ENCODE measurements at places on chromosomes 13 and 19.

GRCh38 chr13:30581582-30581981, 36.1 kb upstream of the USPL1 start:
- peak; percentile 45 for DNase-seq

- no peak for DNase-seq
These were observed 5.6 kb upstream of the SMAD9 start for GRCh38 chr13:36925603-36926002.

GRCh38 chr19:42349378-42350107, 24.1 kb downstream of the MEGF8 start:
- no peak for DNase-seq

GRCh38 chr19:27762933-27763332, 1450.0 kb downstream of the UQCRFS1 start:
- no peak for DNase-seq

DNA sequence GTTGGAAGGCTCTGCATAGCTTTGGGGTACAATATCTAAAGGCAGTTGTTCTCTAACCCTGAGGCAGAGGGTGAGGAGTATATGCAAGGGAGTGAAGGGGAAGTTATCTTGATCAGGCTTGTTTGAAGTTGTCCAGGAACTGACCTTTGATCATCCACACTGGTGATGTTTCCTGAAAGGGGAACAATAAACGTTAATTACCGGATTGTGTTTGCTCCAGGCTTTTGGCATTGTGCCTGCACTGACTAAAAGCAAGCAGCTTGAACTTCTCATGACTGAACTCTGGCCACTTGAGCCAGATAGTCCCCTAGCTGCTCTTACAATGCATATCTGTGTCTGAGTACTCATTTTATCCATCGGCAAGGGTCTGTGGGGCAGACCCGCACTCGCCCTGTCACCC, 27.0 kb upstream of the ZNF726 start:
- DNase-seq = no peak

DNA sequence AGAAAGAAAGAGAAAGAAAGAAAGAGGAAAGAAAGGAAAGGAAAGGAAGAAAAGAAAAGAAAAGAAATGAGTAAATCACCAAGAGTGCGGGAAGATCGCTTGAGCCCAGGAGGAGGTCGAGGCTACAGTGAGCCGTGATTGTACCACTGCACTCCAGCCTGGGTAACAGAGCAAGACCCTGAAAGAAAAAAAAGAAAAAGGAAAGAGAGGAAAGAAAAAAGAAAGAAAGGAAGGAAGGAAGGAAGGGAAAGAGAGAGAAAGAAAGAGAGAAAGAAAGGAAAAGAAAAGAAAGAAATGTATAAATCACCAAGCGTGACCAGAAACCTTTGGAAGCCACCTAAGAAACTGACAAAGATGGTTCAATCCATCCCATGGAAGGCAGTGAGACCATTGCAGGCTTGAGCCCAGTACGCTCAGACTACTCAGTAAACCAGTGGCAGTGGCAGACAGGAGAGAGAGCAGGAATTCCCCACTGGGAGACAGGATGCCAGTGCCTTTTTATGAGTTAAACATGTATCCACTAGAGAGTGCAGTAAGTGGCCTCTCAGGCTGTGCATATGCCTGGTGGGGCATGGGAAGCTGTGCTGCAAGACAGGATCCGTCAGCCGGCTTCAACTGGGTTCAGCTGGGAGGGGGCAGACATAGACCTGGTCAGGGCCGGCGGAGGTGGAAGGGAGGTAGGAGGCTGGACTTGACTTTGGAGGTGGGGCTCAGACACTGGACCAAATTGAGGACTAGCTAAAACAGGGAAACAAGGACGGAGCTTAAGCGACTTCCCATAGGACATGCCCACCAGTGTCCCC, 4.8 kb downstream of the GPR42 start:
- no peak for DNase-seq

GRCh38 chr19:17370026-17370587, 7.0 kb downstream of the PLVAP start:
- DNase-seq = no peak

DNA sequence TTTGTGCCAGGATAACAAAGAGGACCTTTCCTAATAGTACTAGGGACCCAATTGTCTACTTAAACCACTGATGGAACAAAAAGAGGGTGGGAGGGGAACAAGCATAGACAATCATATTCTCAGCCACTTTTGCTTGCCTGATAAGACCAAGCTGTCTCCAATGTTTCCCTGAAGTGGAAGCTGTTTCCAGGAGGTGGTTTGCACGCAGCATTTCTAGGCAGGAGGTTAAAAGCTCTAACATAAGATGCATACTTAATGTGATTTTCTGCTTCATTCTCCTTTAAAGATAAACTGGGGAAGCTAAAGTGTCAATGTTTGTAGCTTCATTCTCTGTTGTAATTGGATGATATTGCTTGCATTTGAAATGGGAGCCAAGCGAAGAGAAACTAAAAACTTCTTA, 442.9 kb downstream of the HS6ST3 start:
- no peak for DNase-seq

DNA sequence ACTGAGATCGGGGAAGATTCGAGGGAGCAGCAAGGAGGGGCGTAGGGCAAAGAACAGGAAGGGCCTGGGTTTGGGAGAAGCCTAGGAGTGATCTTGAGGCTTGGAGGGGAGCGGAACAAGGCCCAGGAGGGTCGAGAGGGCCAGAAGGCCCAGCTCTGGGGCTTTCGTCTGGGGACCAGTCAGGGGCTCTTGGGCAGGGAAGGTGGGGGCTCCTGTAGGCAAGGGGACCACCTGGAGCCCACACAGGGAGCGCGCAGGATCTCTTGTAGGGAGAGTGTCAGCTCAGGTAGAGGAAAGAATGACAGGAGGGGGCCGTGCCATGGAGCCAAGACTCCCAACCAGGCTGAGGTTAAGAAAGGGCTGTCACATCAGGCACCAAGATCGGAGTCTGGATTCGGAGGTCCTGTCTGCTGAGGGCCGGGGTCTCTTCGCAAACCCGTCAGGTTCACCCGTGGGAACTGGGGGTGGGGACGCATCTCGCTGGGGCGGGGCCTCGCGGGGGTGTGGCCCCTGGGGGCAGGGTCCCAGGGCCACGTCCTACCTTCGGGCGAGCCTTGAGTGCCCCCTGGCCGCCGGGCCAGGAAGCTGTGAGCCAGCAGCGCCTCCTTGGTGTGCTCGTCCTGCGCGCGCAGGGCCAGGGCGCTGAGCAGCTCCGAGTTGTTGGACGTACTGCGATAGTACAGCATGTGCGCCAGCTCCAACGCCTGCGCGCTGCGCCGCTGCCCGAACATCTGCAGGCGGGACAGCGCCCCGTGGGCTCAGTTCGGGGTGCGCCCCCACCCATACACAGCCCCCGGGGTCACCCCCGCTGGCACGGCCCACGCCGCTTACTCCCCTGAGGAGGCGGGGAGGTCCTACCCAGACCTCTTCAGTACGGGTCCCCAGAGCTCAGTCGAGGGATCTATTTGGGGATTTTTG, 8.4 kb downstream of the EMP3 start:
- peak; percentile 97 for DNase-seq

- DNase-seq = no peak
These were observed 18.6 kb downstream of the POP4 start for GRCh38 chr19:29624489-29625185.

DNA sequence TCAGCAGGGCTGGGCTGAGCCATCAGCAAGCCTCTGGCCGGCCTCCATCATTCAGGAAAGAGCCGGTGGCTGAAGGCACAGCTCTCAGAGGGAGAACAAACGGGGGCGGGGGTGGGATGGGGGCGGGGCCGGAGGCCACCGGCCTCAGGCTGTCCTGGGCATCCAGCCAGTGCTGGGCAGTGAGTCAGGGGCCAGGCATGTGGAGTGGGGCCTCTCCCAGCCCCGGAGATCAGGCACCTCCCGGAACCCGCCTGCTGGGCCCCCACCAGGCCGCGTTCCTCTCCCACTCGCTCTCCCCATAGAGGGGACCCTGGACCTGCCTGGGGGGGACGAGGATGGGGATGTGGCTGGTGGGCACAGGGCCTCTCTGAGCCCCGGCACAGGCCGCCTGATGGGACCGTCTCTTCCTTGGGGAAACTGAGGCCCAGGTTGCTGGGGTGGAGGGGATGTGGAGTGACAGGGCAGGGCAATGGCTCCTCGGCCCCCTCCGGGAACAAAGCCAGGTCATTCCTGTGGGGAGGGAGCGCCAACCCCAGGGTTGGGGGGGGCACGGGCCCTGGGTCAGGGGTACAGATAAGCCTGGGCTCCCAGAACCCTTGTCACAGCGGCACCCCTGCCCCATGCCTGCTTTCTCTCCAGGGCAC, 12.9 kb downstream of the SPC24 start:
- no peak for DNase-seq

GRCh38 chr13:87944038-87944437, 272.9 kb downstream of the SLITRK5 start:
- no peak for DNase-seq

GRCh38 chr13:23956106-23956505, 58.8 kb upstream of the C1QTNF9B start:
- no peak for DNase-seq

DNA sequence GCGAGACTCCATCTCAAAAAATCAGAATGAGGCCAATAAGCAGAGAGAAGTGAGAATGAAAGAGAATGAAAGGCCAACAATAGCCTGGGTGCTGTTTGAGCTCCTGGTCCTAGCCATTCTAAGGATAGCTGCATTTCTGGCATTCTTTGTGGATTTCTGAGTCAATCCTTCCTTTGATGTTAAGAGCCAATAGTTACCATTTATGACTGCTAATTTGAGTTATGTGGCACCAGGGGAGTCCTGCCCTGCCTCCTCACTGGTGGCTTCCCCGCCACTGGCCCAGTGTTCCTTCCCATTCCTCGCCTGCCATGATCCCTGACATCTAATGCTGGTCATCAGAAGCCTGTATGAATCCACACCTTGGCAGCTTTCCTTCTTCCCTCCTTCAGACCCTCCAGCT, 991.2 kb downstream of the UQCRFS1 start:
- no peak for DNase-seq

GRCh38 chr19:41706741-41707501, 1.5 kb upstream of the CEACAM5 start:
- DNase-seq = peak; percentile 71

DNA sequence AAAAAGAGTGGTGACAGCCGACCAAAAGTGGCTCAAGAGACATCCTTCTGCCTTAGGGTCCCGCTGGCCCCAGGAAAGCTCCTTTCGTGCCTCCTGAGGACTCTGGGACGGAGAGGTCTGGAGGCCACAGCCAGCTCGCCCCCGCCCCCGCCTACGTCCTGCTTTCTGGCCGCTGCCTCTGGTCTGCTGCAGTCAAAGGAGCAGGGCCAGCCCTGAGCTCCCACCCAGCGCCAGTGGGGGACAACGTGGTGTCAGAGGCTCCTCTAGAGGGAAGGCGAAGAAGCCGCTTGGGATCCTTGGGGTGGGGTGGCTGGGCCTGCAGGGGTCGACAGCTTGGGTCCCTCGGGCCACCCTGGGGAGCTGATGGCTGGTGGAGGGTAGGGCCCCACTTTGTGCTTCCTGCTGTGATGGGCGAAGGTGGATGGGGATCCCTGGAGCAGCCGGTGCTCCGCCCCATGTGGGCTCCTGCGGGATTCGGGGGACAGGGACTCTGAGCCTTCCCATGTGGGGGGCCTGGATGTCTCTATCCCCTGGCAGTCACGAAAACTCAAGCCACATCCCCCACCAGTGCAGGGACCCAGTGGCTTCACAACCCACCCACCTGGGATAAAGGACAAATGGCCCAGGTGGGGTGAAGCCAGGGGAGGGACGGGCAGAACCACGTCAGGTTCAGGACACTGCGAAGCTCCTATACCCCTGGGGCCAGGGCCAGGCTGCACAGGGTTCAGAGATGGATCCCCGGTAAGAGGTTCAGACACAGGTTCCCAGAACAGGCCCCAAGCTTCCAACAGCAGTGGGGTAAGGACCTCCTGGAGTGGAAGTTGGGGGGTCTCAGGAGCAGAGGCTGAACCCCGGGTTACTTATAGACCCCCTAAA, 9.0 kb upstream of the DIRAS1 start:
- no peak for DNase-seq

GRCh38 chr19:57546513-57546912, 13.2 kb downstream of the ZNF550 start:
- DNase-seq = no peak

GRCh38 chr19:56838024-56838908, 2.3 kb downstream of the PEG3 start:
- no peak for DNase-seq

DNA sequence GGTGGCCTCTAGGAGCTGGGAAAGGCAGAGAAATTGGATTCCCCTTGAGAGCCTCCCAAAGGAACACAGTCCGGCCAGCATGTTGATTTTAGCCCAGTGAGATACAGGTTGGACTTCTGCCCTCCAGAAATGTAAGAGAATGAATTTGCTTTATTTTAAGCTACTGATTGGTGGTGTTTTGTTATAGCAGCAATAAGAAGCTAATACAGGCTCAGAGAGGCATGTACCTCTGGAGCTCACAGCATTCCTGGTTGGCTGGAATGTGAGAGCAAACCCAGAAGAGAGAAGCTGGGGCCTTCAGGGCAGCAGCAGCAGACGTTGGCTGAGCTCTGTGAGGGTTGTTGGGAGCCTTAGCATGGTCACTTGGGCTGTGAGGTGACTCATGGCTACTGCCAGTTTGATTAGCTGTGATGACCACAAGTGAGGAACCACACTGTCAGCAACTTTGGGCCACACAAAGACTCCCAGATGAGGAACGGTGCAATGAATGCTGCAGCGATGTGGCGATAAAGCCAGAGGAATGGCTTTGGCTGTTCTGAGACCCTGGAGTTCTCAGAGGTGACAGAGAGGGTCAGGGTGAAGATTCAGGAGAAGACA, 80.1 kb downstream of the CYSLTR2 start:
- no peak for DNase-seq

DNA sequence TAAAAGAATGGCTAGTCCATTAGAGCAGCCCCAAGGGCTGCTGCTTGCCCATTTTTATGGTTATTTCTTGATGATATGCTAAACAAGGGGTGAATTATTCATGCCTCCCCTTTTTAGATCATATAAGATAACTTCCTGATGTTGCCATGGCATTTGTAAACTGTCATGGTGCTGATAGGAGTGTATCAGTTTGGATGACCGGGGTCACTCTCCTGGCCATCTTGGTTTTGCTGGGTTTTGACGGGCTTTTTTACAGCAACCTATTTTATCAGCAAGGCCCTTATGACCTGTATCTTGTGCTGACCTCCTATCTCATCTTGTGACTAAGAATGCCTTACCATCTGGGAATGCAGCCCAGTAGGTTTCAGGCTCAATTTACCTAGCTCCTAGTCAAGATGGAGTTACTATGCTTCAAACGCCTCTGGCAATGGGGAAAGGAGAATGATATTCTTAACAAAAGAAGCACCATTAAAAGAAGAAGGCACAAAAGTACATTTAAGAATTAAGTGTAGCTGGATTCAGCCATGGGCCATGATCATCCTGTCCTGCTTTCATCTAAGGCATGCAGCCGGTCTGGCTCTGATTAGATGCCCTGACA, 1156.0 kb downstream of the PCDH9 start:
- DNase-seq = no peak

DNA sequence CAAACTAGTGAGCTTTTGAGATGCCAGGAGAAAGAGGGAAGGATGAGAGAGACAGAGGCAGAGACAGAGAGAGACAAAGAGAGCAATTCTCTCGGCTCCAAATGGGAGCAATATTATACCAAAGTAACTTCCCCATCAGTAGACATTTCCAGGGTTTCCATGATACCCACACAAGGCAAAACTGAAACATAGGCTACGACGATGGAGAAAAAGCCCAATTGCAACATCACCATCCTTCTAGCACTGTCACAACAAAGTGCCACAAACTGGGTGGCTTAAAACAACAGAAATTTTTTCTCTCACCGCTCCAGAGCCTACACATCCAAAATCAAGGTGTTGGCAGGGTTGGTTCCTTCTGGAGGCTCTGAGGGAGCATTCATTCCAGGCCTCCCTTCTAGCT, 81.4 kb downstream of the KCTD12 start:
- DNase-seq = no peak

- no peak for DNase-seq
These were observed 229.0 kb downstream of the TEX29 start for GRCh38 chr13:111549464-111549863.

Measured in CD4-positive, alpha-beta T cell treated with Interleukin-6 for 4 hours (primary cell).